Colonic mucosa (tissue), 4 donors: ENCODE measurements at places on chromosomes 3 and 15.

DNA sequence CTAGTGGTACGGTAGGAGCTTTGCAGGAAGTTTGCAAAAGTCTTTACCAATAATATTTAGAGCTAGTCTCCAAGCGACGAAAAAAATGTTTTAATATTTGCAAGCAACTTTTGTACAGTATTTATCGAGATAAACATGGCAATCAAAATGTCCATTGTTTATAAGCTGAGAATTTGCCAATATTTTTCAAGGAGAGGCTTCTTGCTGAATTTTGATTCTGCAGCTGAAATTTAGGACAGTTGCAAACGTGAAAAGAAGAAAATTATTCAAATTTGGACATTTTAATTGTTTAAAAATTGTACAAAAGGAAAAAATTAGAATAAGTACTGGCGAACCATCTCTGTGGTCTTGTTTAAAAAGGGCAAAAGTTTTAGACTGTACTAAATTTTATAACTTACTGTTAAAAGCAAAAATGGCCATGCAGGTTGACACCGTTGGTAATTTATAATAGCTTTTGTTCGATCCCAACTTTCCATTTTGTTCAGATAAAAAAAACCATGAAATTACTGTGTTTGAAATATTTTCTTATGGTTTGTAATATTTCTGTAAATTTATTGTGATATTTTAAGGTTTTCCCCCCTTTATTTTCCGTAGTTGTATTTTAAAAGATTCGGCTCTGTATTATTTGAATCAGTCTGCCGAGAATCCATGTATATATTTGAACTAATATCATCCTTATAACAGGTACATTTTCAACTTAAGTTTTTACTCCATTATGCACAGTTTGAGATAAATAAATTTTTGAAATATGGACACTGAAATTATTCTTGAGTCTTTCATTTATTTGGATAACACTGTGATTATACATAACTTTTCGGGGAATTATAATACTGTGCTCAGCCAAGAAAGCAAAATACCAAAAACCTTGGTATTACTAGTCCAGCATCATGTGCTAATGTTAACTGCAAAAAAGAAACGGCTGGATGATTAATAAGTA is 2.2 kb downstream of the SOX2 start:
- no peak for DNase-seq

DNA sequence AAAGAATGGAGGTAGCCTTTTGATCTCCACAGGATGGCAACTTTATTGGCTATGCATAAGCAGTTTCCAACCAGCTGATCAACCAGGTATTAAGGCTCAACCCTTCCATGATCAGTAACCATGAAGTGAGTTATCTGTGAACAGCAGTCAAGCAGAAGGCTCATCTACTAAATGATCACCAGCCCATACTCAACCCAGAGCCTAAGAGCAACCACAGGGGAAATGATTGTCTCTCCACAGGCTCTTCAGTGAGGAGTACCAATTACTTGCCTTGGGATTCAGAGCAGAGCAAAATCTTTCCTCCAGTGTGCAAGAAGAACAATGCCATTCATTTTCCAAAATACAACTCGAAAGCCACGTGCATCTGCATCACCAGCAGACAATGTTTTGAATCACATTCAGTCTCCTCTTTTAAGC is 754.8 kb downstream of the ROBO1 start:
- no peak for DNase-seq

- DNase-seq: no peak
Measured at GRCh38 chr3:65246561-65246960, 558.8 kb upstream of the ADAMTS9 start.

- no peak for DNase-seq
Measured at GRCh38 chr15:80550908-80551260, 144.2 kb upstream of the ABHD17C start.

GRCh38 chr3:72836923-72837322 is 11.3 kb downstream of the SHQ1 start:
- no peak for DNase-seq

DNA sequence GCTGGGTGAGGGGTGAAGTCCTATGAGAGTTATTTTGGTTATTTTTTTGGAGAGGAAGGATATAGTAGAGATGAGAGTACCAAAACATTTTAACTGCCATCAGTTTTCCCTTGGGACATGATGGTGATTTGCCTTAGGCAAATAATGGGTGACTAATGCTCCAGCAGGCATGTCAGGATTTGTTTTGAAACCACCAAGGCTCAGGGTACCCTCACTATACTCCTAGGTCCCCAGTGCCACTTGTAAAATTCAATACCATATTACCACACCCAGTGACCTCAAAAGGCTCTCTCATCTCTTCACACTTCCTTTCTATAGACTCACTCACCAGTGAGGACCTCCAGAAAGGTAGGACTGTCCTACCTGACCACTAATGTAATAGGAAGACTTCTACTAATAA is 83.6 kb downstream of the WDR72 start:
- no peak for DNase-seq

- DNase-seq: no peak
Measured at GRCh38 chr3:168796339-168796738, 700.6 kb upstream of the GOLIM4 start.

DNA sequence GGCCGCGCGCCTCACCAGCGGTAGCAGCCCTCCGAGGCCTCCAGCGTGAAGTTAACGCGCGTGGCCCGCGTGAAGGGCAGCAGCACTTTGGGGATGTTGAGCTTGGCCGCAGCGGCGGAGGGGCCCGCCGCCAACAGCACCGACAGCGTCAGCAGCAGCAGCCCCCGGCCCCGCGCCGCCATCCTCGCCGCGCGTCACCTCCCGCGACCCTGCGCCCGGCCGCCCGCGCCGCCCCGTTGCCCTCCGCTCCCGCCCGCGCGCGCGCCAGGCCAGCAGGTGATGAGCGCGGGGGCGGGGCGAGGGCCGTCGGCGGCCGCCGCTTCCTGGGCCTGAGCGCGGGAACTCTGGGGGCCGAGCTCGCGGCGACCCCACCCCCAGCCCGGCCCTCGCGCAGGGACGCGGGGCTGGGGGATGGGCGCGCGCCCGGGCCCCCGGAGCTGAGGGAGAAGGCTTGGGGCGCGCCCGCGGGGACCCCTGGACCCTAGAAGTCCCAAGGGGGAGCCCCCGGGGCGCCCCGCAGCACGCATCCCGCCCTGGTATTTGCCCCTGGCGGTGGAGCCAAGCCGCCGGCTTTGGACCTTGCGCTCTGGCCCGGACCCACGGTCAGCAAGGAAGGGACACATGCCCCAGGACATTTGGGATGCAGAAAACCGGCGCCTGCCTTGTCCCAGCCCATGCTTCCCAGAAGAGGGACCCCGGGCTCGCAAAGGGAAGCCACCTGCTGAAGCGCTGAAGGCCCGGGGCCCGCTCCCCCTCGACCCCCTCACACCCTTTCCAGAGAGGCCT is at the start of gene NUP210:
Gene NUP210, minus strand, starts transcription at position 278 of the 786 bp plus-strand sequence. Its CDS starts 96 bp downstream, at position 182.
- DNase-seq: peak; percentile 63

GRCh38 chr3:85475346-85475745 is 516.6 kb downstream of the CADM2 start:
- DNase-seq: no peak

- no peak for DNase-seq
Measured at GRCh38 chr3:53193466-53194209, 32.6 kb downstream of the PRKCD start.

GRCh38 chr3:107581230-107581629 is 58.5 kb downstream of the BBX start:
- no peak for DNase-seq

DNA sequence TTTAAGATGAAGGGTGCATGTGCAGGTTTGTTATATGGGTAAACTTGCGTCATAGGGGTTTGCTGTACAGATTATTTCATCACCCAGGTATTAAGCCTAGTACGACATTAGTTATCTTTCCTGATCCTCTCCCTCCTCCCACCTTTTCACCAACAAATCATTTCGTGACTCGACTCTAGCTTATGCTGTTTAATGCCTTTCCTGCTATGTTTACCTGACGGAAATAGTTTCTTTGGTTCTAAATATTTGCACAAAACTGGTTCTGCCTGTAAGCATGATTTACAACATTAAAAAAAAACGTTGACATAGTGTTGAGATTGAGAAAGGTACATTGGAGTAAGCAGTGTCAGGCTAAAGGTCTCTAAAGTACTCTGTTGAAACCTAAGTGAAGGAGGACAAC is 2.4 kb downstream of the GNL3 start:
- no peak for DNase-seq

DNA sequence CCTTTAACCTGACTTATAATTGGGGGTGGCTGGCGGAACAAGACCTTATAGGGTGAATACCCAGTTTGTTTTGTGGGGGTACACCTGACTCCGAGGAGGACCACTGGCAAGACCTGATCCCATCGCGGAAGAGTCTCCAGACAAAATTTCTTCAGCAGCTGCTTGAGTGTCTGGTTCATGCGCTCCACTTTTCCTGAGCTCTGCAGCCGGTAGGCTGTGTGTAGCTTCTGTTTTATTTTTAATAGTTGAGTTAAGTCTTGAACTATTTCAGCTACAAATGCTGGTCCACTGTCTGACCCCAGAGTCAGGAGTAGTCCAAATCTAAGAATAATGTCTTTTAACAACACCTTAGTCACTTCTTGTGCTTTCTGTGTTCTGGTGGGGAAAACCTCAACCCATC is 21.2 kb upstream of the NOX5 start:
- no peak for DNase-seq

DNA sequence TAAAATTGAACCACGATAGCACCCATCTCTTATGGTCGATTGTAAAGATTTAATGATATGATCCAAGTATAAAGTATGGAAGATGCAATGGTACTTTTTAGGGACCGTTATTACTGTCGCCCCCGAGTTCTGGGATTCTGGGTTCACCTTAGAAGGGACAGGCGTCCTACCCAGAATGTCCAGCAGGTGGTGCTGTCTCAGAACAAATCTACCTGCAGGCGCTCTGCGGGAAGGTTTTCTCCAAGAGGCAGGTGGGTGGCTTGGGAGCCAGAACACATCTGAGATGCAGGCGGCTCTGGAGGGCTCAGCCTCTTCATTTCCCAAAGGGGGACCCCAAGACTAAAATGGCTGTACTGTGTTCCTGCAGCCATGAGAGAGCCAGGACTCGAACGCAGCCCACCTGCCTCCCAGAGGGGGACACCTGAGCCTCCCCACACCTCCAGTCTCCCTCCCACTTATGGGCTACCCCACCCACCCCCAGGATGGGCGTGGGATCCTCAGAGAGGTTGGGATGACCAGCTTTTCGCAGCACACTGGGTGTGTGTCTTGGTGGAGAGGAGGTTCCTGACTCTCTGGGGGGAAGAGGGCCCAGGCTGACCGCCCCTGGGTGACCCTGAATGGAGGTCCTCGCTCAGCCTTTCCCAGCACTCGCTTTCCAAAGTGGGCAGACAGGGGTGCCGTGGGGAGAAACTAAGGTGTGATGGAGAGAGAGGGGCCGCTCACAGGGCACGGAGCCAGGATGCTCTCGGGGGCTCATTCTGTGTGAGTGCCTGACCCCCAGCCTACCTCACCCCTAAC is 28.1 kb upstream of the CORO2B start:
- DNase-seq: peak; percentile 77

GRCh38 chr3:194549853-194550252 is 63.1 kb upstream of the ATP13A3 start:
- DNase-seq: no peak

DNA sequence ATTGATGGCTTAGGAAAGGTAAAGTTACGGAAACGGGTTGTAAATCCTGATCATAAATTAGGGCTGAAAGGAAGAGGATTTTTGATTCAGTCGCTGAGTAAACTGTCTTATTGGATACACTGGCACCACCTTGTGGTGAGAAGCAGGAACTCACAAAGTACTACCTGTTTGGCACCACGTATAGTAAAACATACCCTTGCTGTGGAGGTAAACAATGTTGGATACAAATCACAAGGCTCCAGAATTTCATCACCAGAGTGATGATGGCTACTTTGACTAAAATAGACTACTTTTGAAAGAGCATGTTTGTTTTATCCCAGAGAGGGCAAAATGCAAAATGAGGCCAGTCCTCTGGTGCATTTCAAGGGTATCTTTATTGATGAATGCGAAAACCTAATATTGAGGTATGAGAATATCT is 216.9 kb downstream of the IGSF11 start:
- DNase-seq: peak; percentile 33
